Activated T-cell treated with anti-CD3 and anti-CD28 coated beads, Interleukin-2, amount 50 U/mL, for 4 hours (primary cell): ENCODE measurements at places on chromosomes 16 and 17. TPM values are rescaled to one million over a fixed set of nuclear protein-coding genes. Genes with fewer than 3 reads are reported as not detected.
A peak's percentile ranks its signal among the peaks of the same experiment; 100 is the strongest.

DNA sequence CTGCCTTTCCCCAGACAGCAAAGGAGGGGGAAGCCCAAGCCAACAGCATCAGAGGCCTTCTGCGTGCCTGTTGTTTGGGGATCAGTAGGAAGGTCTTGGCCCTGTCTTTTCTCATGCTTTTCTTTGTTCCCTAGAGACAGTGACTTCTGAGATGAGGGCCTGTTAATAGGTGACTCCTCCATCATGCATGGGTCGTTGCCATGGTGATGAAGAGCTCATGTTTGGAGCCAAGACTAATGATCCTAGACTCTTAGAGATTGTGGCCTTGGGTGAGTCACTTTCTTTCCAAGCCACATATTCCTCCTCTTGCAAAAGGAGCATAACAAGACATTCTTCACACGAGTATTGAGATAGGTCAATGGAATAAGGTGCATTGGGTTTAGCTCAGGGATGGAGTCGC lies 201.1 kb upstream of the ASIC2 start:
- DNase-seq, result no peak

GRCh38 chr17:6507535-6507934 lies 48.8 kb downstream of the PITPNM3 start:
- DNase-seq, result no peak

Gene SSTR5
- not detected for total RNA-seq

Gene MLX
- 69.3 TPM for total RNA-seq

DNA sequence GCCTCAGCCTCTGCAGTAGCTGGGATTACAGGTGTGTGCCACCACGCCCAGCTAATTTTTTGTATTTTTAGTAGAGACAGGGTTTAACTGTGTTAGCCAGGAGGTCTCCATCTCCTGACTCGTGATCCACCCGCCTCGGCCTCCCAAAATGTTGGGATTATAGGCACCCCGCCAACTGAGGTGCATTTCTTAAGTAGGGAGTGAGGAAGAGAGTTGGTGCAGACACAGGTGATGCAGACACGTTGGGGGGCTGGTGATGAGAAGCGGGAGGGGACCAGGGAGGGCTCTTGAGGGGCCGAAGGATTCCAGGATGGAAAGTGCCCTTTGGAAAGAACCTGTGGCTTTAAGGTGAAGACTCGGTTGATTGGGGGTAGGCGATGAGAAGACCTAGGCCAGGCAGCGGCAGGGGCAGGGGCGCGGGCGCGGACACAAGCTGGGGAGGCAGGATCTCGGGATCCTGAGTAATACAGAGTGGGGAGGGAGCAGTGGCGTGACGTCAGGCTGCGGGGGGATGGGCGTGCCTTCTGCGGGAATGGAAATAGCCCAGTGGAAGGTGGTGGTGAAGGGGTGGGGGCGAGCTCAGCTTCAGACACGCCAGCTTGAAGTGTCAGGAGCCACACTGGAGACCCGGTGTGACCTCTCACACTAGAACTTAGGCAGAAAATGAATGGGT lies 2.5 kb upstream of the ATP6V0C start:
- DNase-seq, result peak; percentile 3

Gene SDK2
- 0.08 TPM for total RNA-seq

DNA sequence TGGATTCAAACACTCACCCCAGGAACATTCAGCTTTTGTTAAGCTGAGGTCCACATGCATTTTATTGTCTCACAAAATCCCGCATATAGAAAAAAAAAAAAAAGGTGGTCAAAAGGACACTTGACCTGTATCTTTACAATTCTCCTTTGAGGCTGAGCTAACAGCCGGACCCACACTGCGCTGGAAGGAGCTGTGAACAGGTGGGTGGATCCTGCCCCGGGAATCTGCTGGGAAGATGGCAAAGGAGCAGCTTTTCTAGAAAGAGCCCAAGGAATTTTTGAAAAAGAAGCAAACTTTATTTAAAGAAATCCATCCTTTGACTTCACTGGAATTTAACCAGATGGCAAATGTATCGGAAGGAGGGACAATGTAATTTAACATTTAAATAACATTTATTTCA lies 108.1 kb downstream of the ADCY9 start:
- no peak for DNase-seq
